ENCODE measurements at places on chromosomes 2 and 18. TPM values are rescaled to one million over a fixed set of nuclear protein-coding genes. Genes with fewer than 3 reads are reported as not detected.

DNA sequence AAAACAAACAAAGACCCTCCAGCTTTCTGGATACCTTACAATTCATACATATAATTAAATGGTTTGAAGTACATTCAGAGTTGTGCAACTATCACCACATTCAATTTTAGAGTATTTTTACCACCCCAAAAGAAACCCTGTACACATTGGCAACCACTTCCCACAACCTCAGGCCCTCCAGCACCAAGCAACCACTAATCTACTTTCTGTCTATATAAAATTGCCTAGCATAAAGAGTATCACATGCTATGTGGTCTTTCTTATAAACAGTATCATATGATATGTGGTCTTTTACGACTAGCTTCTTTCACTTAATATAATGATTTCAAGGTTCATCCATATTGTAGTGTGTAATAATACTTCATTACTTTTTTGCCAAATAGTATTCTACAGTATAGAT is 7.3 kb downstream of the IER3IP1 start:
- no peak for DNase-seq

DNA sequence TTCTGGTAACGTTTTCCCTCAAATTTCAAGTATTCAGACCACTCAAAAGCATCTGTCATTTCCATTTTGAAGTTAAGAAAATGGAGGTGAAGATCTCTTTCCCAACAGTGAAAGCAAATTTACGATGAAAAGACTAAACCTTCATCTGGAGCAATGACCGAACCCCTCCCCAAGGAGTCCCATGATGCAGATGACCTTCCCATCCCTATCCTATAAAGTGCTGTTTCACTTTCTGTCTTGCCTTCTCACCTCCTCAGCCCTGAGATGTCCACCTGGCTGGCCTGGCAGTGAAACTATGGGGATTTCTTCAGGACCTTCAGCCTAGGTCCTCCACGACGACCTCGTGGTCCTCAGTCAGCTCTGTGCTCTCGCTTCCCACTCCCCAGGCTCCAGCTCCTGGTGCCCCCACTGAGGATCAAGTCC is 925 bp upstream of the NPC1 start:
- no peak for DNase-seq

DNA sequence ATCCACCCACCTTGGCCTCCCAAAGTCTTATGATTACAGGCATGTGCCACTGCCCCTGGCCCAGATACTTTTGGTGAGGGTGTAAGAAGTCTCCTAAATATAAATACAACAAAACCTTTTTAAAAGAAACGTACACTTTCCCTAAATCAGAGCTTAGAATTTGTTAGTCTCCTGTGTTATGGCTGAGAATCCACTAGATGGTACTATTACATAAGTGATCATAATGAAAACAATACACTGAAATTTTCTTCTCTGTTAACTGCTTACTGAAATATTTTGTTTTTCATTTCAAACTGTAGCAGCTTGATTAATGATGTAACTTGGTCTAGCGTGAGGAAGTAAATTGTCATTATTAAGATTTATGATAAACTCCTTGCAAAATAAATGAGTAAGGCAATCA is 74.8 kb upstream of the FAM98A start:
- no peak for DNase-seq

The FBLN7 gene
- 0.22 TPM for polyA plus RNA-seq

The SERTAD2 gene
- polyA plus RNA-seq, result 10.1 TPM

The CCDC102B gene
- 4.6 TPM for polyA plus RNA-seq

The TRABD2A gene
- 30.2 TPM for polyA plus RNA-seq

The SP9 gene
- not detected for polyA plus RNA-seq

The CFC1 gene
- polyA plus RNA-seq, result not detected

Measured in AG04450 (cell line).